ENCODE measurements at places on chromosomes 16 and 17.

DNA sequence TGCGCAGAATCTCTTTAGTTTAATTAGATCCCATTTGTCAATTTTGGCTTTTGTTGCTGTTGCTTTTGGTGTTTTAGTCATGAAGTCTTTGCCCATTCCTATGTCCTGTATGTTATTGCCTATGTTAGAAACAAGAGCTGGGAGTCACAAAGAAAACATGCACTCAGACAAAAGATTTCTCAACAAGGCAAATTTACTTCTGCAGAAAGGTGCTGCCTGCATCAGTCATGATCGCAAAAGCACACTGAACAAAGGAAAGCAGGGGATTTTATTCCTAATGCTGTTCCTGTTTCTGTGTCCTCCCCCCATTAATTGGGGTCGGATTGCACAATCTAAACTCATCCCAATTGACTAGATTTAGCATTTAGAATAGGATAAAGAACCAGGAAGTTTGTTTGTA is 55.9 kb downstream of the ATF7IP2 start:
- DNase-seq = no peak

DNA sequence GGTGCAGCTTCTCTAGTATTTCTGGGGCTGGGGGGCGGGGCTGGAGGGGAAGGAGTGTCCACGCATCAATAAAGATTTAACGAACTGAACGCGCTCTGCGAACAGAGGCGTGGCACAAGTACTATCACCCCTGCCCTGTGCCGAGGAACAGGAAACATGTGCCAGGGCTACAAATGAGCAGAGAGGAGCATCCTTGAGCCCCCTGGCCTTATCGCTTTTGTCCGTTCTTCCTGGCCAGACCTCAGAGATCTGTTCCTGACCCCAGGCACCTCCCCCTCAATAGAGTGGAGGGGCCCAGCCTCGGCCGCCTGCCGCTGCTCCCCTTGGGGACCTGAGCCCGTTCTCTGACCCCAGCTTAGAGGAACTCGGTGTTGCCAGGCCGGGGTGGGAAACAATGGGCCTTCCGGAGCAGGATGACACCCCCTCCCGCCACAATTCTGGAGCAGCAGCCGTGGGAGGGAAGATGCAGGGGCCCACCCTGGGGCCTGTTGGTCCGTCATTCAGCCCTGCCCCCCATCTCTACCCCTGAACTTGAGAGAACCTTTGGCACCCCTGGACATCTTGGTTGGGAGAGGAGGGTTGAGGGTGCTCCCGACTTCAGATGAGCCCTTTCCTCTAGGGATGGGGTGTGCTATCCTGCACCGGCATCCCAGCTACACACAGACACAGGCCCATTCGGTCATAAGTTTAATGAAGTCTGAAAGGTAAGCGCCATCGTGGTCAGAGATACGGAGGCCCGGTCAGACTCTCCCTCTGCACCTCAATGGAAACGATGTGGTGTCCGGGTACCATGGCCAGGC is 1.1 kb downstream of the NAA38 start:
- no peak for DNase-seq

GRCh38 chr17:17752821-17753321 is 71.6 kb downstream of the RAI1 start:
- no peak for DNase-seq

- DNase-seq = no peak
These were observed 64.6 kb upstream of the CLEC18B start for GRCh38 chr16:74485916-74486315.

GRCh38 chr17:4040784-4041183 is 76.5 kb upstream of the ATP2A3 start:
- DNase-seq = no peak

GRCh38 chr17:17320911-17321220 is 17.7 kb downstream of the NT5M start:
- no peak for DNase-seq

GRCh38 chr16:2253293-2253692 is 1.9 kb upstream of the ECI1 start:
- no peak for DNase-seq

GRCh38 chr16:54437401-54437800 is 150.8 kb upstream of the IRX3 start:
- DNase-seq = no peak

- peak; percentile 25 for DNase-seq
These were observed 87.1 kb downstream of the PLXDC1 start for GRCh38 chr17:39064374-39064773.

GRCh38 chr17:30524847-30525246 is 47.6 kb downstream of the GOSR1 start:
- no peak for DNase-seq

GRCh38 chr17:43614561-43614960 is 47.2 kb downstream of the MEOX1 start:
- DNase-seq = no peak

All from RWPE1 (cell line).